ENCODE measurements at places on chromosomes 1 and 21. TPM values are rescaled to one million over a fixed set of nuclear protein-coding genes. Genes with fewer than 3 reads are reported as not detected.

The TAL1 gene
- not detected for total RNA-seq

The TMEM269 gene
- total RNA-seq, result 0.20 TPM

The SLC41A1 gene
- total RNA-seq, result 21.8 TPM

The KIAA1614 gene
- 8.2 TPM for total RNA-seq

The PM20D1 gene
- total RNA-seq, result not detected

The PROX1 gene
- 0.32 TPM for total RNA-seq

The ITLN2 gene
- not detected for total RNA-seq

The ZNHIT6 gene
- total RNA-seq, result 14.3 TPM

The MNDA gene
- total RNA-seq, result not detected

The FCAMR gene
- not detected for total RNA-seq

The TNFRSF18 gene
- total RNA-seq, result not detected

The SKI gene
- 116 TPM for total RNA-seq

The CCDC30 gene
- 3.2 TPM for total RNA-seq

The SPRR5 gene
- total RNA-seq, result not detected

The CFHR3 gene
- total RNA-seq, result not detected

The KRTAP13-2 gene
- total RNA-seq, result not detected

The C1orf94 gene
- not detected for total RNA-seq

The DESI2 gene
- 62.9 TPM for total RNA-seq

The ZNF683 gene
- not detected for total RNA-seq

The TNFAIP8L2 gene
- not detected for total RNA-seq

The RXRG gene
- total RNA-seq, result not detected

The LGR6 gene
- 1.4 TPM for total RNA-seq

The OR2T33 gene
- total RNA-seq, result not detected

Measured in chondrocyte (in vitro differentiated cells).